ENCODE measurements at places on chromosomes 2 and 18.

DNA sequence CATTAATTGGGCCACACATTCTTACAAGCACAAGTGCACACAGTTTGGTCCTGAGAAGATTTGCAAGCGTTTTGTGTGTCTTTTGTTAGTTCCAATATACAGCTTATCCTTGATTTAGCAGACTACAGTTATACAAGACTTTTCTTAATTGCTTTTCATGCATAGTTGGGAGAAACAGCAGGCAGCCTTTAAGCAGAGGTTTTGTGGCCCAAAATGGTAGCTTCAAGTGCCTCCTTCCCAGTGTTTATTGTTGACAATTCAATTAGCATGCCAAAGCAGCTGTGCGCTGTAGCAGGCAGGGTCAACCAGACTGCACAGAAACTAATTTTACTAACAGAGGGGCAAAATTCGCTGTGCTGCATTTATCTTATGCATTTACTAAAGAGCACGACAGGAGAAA is 47.5 kb downstream of the FRZB start:
- no peak for DNase-seq

- DNase-seq: no peak
Measured at GRCh38 chr2:144461308-144461766, 58.6 kb downstream of the ZEB2 start.

DNA sequence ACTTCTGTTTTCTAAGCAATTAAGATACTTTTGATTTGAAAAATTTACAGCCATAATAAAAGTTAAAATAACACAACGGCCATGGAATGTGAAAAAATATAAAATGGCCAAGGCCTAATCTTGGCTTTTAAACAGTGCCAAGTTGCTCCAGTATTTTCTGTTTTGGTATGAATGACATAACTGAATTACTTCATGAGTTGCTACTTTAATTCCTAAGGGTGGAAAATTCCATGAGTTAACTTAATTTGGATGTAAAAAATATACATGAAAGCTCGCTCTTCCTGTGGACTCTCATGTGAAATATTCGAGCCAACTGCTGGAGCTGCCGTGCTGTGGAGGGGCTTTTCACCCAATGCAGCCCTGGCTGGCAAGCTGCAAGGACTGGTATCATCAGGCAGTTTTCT is 286.0 kb upstream of the CCDC68 start:
- no peak for DNase-seq

GRCh38 chr2:41000374-41000773 is 548.5 kb upstream of the SLC8A1 start:
- no peak for DNase-seq

GRCh38 chr18:40676668-40677067 is 1278.4 kb upstream of the PIK3C3 start:
- no peak for DNase-seq

DNA sequence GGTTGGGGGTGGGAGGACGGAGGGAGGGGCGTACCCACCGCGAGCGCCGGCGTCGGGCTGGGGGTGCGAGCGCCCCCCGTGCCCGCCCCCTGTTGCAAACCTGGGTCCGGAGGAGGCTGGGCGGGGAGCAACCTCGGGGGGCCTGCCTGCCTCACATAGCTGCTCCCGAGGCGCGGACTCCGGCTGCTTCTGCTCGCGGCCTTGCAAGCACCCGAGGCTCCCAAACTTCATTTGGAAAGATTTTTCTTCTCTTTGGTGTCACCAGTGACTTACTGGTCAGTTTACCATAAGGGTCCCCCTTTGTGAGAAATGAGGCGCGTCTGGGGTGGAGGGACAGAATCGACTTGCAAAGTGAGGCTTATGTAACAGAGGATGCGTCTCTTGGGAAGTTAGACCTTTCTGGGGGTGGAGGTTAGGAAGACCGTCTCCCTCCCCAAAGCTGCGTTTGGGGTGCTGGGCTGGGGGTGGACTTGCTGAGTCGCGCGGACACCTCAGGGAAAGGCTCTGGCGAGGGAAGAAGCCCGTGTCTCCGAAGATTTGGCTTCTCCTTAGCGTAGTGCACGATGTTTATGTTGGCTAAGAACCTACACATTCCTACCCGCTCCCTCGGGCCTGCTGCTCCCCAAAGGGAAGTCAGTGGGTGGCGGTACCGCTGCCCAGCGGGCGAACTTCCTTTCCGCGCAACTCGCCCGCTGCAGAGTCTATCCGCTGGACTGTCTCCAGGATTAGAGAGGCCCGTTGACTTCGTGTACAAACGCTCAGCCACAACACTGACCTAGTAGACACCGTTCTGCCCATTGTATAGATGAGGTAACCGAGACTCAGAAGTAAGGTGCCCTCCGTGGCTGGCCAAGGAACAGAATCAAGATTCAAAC is 559 bp downstream of the TMEM37 start:
- DNase-seq: no peak

DNA sequence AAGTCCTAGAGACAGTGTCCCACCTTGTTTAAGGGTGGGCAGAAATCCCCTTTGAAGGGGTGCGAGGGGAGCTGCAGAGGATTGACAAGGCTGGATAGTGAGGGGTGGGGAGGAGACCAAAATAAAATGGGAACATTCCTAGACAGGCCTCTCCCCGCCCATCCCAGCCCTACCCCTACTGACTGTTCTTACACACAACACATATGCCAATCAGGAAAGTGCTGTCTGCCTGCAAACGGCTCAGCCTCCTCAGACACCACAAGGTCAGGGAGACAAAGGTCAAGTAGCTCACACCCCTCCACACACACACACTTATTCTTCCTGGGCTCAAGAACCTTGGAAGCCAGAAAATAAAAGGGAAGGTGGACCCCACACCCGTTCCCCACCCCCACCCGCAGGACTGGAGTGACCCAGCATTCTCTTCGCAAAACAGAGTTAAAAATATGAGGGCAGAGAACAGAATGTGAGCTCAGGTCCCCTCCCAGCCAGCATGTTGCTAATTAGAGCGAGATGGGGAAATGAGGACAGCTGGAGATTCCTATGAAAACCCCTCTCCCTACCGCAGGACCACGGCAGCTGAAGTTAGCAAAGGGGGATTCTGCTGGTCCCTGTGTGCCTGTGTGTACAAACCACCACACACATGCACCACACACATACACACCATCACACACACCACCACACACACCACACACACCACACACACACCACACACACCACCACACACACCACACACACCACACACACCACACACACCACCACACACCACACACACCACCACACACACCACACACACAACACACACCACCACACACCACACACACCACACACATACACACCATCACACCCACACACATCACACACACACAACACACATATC is 197.8 kb downstream of the TNS1 start:
- no peak for DNase-seq

DNA sequence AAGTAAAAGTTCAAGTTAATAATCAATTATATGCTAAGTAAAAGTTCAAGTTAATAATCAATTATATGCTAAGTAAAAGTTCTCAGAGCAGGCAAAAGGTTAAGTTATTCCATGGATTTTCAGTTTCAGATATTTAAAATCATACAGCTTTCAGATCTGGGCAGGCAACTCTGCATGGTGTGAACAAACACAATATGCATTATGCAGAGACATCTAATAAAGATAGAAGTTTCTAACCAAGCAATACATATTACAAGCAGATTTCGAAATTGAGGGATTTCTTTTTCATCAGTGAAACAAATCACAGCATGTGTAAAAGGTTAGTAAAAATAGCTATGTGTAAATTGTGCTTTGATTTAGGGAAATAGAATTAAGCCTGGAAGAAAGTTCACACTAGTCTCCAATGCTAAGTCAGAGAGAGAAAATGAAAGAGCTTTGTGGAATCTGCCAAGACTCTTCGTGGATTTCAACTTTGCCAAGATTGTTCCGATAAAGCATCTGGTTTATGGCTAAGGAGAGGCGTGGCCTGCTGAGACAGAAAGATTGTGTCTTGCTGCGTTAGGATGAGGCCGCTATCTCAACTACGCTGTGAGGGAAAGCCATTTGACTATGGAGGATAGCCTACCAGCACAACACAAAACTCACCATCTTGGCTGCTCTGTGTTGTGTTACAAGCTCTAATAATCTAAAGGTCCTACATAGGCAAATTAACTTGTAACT is 60.1 kb upstream of the SLC16A14 start:
- no peak for DNase-seq

- no peak for DNase-seq
Measured at GRCh38 chr18:43533371-43533770, 256.1 kb upstream of the SYT4 start.

GRCh38 chr2:232457121-232458011 is 1.4 kb downstream of the ALPI start:
- no peak for DNase-seq

GRCh38 chr2:213545964-213546475 is 261.8 kb downstream of the SPAG16 start:
- DNase-seq: no peak

DNA sequence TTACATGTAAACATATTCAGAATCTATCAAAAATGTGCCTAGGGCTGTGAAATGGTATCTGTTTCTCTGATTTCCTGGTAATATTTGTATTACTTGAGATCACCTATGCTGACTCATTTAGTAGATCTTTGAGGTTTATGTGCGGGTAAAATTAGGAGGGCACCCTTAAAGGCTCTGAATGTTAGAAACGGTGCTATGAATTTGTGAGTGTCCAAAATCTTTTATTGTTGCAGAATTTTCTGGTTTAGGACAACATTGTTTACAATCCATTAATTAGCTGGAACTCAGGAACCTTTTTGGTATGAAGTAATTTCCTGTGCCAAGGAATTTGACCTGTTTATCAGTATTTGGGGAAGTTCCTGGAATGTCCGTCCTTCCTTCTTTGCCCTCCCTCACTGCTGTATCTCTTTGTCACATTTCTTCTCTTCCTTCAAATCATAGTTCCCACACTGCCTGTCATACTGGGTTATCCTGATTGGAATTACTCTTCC is 130.5 kb downstream of the TANC1 start:
- no peak for DNase-seq

GRCh38 chr2:173157676-173158293 is 82.1 kb downstream of the MAP3K20 start:
- DNase-seq: no peak

DNA sequence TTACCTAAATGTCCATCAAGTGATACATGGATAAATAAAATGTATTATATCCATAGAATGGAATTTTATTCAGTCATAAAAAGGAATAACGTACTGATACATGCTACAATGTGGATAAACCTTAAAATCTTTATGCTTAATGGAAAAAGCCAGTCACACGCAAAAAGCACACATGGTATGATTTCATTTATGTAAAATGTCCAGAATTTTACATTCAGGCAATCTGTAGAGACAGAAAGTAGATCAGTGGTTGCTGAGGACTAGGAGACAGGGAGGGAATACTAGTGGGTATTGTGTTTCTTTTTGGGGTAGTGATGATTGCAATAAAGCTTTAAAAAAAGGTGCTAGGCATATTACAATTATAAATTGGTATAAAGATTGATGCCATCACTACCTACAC is 30.7 kb upstream of the CD302 start:
- DNase-seq: no peak

DNA sequence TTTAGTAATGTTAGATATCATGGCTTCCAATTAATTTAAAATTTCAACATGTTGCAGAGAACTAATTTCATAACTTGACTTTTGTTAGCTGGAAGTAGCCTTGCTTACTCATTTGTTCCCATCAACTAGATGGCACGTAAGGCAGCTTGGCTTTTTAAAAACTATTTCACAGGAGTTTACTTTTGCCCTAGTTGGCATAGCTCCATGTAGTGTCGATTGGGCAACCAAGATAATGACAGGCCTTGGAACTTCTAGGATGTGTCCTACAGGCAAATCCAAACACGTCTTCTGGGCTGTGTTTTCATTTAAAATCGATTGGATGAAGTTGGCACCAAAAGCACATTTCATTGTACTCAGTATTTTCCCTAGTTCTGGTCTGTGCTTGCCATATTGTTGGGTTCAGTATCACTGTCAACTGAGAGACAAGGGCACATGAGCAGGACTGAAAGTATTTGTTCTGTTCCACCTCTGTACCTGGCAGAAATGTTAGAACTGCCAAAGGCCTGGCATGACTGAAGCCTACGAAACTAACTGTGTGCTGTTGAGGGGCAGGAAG is 29.4 kb downstream of the HADHB start:
- no peak for DNase-seq

GRCh38 chr2:162490761-162491470 is 147.0 kb downstream of the GCA start:
- DNase-seq: no peak

GRCh38 chr18:55453186-55453585 is 134.8 kb downstream of the TCF4 start:
- no peak for DNase-seq
